ENCODE measurements at places on chromosomes 12 and 14.

DNA sequence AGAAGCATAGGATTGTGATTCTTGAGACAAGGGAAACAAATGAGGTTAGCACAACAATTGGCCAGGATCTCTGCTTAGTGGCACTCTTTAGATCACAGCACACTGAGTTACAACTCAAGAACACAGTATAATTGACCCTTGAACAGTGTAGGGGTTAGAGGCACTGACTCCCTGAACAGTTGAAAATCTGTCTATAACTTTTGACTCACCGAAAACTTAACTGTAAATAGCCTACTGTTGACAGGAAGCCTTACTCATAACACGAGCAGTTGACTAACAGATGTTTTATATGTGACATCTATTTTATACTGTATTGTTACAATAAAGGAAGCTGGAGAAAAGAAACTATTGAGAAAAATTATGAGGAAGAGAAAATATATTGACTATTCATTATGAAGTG is 296.1 kb downstream of the RERGL start:
- no peak for DNase-seq

- no peak for DNase-seq
Observed at GRCh38 chr12:128137140-128137539, 129.8 kb upstream of the TMEM132C start.

GRCh38 chr14:105292826-105293711 is 7.7 kb downstream of the BRF1 start:
- no peak for DNase-seq

DNA sequence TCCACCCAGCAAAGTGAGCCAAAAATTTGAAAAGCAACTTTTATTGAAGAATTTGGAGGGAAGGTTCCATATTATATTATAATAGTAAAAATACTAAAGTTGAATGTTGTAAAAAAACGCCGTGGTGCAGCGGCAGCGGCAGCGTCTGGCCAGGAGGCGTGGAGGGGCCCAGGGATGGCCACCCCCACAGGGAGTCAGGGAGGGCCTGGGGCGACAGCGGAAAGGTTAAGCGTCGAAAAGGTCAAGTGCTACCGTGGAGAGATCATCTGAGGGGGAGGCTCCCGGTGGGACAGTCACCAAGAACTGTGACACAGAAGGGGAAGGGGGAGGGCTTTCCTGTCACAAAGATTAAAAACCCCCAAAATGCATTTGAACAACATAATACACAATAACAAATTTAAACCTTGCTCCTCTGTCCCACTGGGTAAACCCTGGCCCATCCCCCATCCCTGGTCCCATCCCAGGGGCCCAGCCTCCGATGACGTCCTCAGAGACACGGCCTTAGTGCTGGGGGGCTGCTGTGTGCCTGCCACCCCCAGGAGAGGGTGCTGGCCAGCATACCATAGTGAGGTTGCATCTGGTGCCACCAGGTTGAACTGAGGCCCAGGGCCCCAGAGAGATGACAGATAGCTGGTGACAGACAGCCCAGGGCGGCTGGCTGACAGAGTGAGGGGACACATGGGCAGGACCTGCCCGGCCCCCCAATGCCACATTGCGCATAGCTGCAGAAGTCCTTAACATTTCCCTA is 16.6 kb downstream of the SIVA1 start:
- DNase-seq, result no peak

GRCh38 chr14:31228533-31228932 is 20.9 kb upstream of the HECTD1 start:
- DNase-seq, result no peak

GRCh38 chr12:30515351-30515750 is 180.3 kb downstream of the IPO8 start:
- DNase-seq, result no peak

- no peak for DNase-seq
Observed at GRCh38 chr14:95091581-95091980, 65.7 kb downstream of the DICER1 start.

Data from nephron progenitor cell (in vitro differentiated cells).